ENCODE measurements at places on chromosomes 1 and 21.

GRCh38 chr1:223724376-223724775 lies 12.0 kb downstream of the CAPN2 start:
- H3K36me3 ChIP-seq: peaks cover 57% of the 10 kb centered on the region
- H3K27me3 ChIP-seq: no peaks in the 10 kb centered on the region
- no peak overlapping the region for H3K4me3 ChIP-seq
- H3K4me1 ChIP-seq: peaks cover 73% of the 10 kb centered on the region
- no peak for DNase-seq
- no peak overlapping the region for H3K27ac ChIP-seq

GRCh38 chr1:24961334-24961733 lies 31.3 kb upstream of the RUNX3 start:
- H3K27me3 ChIP-seq: no peaks in the 10 kb centered on the region
- peak overlapping the region; percentile 36 for H3K27ac ChIP-seq
- H3K36me3 ChIP-seq: peaks cover 9% of the 10 kb centered on the region
- DNase-seq: no peak
- peaks cover 88% of the 10 kb centered on the region for H3K4me1 ChIP-seq

GRCh38 chr1:204198348-204199340 lies 2.4 kb upstream of the KISS1 start:
- H3K4me3 ChIP-seq: no peak overlapping the region
- no peak for DNase-seq
- H3K27ac ChIP-seq: no peak overlapping the region

GRCh38 chr1:16727190-16728111 lies 12.9 kb upstream of the RNU1-4 start:
- no peaks in the 10 kb centered on the region for H3K27me3 ChIP-seq
- DNase-seq: peak; percentile 30
- no peaks in the 10 kb centered on the region for H3K36me3 ChIP-seq
- H3K4me1 ChIP-seq: no peaks in the 10 kb centered on the region

DNA sequence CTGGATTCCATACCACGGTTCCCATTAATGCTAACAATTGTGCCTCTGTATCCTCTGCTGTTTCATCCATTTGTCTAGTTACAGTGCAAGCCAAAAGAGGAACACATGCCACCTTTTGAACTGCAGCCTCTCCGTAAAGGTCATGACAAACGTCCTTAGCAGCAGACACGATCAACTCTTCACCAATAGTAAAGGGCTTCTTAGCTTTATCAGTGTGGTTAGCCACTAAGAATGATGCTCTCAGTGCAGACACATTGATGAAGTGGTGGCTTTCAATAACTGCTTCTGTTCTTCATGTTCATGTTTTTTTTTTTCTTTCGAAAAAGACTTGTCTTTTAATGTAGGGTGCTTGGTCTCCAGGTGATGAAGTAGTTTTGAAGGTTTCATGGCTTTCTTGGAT lies 14.3 kb downstream of the XPR1 start:
- H3K27me3 ChIP-seq: no peaks in the 10 kb centered on the region
- no peak overlapping the region for H3K27ac ChIP-seq

GRCh38 chr1:193404236-193404635 lies 217.8 kb upstream of the B3GALT2 start:
- no peaks in the 10 kb centered on the region for H3K36me3 ChIP-seq
- no peak for DNase-seq

DNA sequence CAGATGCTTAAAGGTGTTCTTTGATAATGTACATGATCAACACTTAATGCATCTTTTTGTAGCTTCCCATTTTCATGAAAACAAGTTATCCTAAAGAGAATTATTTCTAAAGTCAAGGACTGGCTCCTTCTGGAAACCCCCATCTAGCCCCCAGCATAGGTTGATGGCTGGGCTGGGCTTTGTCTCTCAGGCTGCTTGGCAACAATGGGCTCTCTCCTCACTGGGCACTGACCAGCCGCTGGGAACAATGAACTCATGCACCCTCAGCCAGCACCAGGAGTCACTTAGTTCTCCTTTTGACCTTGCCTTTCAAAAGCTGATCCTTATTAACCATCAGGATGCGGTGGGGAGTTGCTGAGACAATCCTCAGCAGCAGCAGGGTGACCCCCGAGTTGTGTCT lies 293.0 kb upstream of the PLXNA2 start:
- no peak overlapping the region for H3K4me3 ChIP-seq
- no peaks in the 10 kb centered on the region for H3K36me3 ChIP-seq
- DNase-seq: no peak
- no peak overlapping the region for H3K27ac ChIP-seq

- H3K36me3 ChIP-seq: peaks cover 54% of the 10 kb centered on the region
- peaks cover 10% of the 10 kb centered on the region for H3K4me1 ChIP-seq
- DNase-seq: no peak
- H3K4me3 ChIP-seq: no peak overlapping the region
These were observed 90.5 kb upstream of the JAK1 start for GRCh38 chr1:65056866-65057265.

GRCh38 chr1:154398141-154398540 lies 7.0 kb upstream of the IL6R start:
- H3K27ac ChIP-seq: no peak overlapping the region
- H3K36me3 ChIP-seq: no peaks in the 10 kb centered on the region
- no peaks in the 10 kb centered on the region for H3K27me3 ChIP-seq
- no peak overlapping the region for H3K4me3 ChIP-seq
- peaks cover 28% of the 10 kb centered on the region for H3K4me1 ChIP-seq

DNA sequence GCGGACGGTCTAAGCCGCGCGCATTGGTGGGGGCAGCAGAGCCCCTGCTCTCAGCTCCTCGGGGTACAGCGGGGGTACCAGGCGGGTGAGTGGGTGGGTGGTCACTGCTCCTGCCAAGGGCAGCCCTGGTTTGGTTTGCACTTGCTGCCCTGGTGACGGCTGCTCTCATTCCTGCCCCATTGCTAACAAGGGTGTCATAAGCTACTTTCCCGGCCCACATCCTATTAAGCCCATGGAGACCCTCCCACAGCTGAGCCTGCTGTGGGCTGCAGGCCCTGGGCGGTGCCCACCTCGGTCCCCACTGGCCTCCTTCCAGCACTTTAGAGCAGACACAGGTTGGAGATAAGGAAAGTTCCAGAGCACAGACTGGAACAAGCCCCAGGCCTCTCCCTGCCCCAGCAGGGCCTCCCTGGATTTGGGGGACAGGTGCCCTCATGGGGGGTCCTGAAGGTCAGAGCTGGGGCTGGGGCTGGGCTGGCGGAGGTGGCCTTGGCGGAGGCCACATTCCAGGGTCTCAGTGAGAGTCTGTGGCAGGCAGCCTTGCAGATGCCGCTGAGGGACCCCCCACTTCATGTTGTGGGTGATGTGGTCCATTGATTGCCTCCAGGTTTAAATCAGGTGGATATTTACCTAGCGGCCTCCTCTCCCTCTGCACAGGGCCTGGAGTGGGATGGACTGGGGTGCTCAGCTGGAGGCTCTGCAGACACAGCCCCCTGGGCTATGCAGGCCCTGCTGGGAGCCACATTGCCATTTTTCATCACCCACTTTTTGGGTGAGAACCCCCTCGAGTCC lies 27.0 kb downstream of the COL18A1 start:
- no peak for DNase-seq
- H3K27ac ChIP-seq: no peak overlapping the region
- no peaks in the 10 kb centered on the region for H3K4me1 ChIP-seq
- H3K27me3 ChIP-seq: peaks cover 14% of the 10 kb centered on the region
- H3K36me3 ChIP-seq: no peaks in the 10 kb centered on the region
- H3K4me3 ChIP-seq: no peak overlapping the region

DNA sequence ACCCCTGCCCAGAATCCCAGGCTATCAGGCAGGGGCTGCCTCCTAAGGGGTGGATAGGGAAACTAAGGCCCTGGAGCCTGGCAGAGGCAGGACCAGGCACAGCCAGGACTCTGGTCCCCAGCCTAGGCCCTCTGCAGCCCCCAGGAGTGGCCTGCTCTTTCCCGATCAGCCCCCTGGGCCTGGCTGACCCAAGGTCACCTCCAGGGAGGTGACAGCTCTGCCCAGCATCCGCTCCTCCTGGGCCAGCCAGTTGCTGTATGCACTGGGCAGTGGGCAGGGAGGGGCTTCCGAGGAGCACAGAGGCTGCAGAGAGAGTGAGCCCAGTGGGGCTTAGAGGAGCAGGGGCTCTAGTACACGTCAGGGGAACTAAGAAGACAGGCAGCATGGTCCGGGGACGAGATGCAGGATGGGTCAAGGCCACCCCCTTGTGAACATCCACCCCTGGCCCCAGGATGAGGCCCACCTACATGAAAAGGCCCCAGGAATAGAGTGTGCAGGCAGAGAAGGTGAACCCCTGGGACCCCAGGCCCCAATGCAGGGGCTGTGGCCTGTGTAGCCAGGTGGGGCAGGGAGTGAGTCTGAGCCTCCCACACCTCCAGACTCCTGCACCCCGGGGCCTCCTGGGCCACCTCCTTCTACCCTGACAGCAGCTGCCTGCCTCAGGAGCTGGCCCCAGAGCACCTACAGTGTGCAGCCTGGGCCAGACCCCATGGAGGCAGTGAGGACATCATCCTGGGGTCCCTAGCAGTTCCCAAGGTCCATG lies 32.8 kb downstream of the WNT9A start:
- no peak for DNase-seq
- H3K27me3 ChIP-seq: no peaks in the 10 kb centered on the region
- H3K4me1 ChIP-seq: peaks cover 18% of the 10 kb centered on the region
- no peak overlapping the region for H3K4me3 ChIP-seq
- no peaks in the 10 kb centered on the region for H3K36me3 ChIP-seq

DNA sequence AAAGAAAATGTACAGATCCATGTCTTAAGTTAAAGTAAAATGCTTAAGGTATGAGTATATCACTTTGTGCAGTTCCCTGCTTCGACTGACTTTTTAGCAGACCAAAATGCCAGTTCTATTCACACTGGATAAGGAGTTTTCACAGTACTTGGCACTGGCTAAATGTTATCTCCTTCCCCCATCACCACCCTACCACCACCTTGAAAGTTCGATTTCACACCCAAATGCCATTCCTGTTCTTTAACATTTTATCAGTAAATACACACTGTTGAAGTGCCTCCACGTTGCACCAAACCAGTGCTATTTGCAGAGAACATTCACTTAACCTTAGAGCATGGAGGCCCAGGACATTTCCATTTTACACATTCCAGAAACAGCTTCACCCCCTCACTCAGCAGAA lies 100.0 kb downstream of the URB2 start:
- H3K27ac ChIP-seq: no peak overlapping the region
- peaks cover 3% of the 10 kb centered on the region for H3K27me3 ChIP-seq
- no peak overlapping the region for H3K4me3 ChIP-seq

GRCh38 chr1:78892260-78892840 lies 114.2 kb downstream of the ADGRL4 start:
- H3K4me1 ChIP-seq: no peaks in the 10 kb centered on the region
- no peak overlapping the region for H3K4me3 ChIP-seq
- no peaks in the 10 kb centered on the region for H3K36me3 ChIP-seq
- no peaks in the 10 kb centered on the region for H3K27me3 ChIP-seq

DNA sequence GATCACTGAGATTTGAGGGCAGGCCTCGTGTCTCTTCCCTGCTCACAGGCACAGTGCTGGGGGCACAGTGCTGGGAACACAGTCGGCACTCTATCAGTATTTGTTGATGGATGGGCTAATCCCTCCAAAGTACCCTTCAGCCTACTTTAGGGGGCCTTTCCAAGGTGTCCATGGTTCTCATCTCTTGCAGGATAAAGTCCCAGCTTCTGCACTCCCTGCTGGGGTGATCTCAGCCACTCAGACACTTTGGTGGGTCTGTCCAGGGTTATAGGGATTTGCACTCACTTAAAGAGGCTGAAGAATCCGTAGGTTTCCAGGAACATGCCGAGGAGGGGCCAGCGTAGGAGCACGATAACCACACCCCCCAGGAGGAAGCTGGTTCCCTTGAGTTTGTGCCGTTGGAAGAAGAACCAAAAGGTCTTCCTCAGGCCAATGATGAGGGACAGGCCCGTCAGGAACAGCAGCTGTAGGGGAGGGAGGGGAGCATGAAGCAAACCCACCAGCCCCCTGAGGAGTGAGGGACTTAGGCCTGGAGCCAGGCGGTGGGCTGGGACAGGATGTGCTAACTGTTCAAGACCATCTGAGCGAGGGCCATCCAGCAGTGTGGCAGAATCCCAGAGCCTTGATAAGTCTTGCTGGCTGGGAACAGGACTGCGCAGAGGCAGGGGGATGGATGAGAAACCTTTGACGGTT lies 5.2 kb upstream of the KISS1 start:
- no peak overlapping the region for H3K4me3 ChIP-seq
- H3K4me1 ChIP-seq: peaks cover 23% of the 10 kb centered on the region
- no peaks in the 10 kb centered on the region for H3K36me3 ChIP-seq
- DNase-seq: no peak
- no peak overlapping the region for H3K27ac ChIP-seq
- no peaks in the 10 kb centered on the region for H3K27me3 ChIP-seq

- peak; percentile 52 for DNase-seq
- H3K36me3 ChIP-seq: no peaks in the 10 kb centered on the region
These were observed 52.8 kb downstream of the ARID4B start for GRCh38 chr1:235275223-235275622.

- H3K4me1 ChIP-seq: no peaks in the 10 kb centered on the region
- no peak for DNase-seq
- no peaks in the 10 kb centered on the region for H3K36me3 ChIP-seq
These were observed 981.7 kb upstream of the NCAM2 start for GRCh38 chr21:20016435-20017005.

- no peaks in the 10 kb centered on the region for H3K27me3 ChIP-seq
- H3K27ac ChIP-seq: peak overlapping the region; percentile 89
These were observed 77.6 kb downstream of the XCL2 start for GRCh38 chr1:168466092-168466713.

GRCh38 chr21:33945652-33946270 lies 30.2 kb upstream of the ATP5PO start:
- H3K4me1 ChIP-seq: peaks cover 39% of the 10 kb centered on the region
- H3K36me3 ChIP-seq: peaks cover 8% of the 10 kb centered on the region

DNA sequence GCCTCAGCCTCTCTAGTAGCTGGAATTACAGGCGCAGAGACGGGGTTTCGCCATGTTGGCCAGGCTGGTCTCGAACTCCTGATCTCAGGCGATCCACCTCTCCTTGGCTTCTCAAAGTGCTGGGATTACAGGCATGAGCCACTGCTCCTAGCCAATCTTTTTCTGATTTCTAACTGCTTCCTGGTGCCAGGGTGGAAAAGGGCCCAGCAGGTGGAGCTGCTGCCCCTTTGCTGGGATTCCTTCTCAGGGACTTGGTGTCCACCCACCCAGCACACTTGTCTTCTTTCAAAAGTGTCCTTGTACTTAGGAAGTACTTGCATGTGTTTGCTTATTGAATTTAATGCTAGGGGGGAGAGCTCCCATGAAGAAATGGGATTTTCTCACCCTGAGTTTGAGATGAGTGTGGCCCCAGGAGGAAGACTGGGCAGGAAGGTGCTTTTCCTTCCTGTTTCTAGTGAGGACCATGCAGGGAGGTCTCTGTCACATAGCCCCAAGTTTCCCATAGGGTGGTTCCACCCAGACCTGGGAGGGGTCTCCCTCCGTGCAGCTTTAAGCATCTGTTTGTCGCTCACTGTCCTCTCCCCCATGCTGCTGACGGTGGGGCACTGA lies 14.2 kb downstream of the UTP11 start:
- DNase-seq: no peak
- H3K36me3 ChIP-seq: peaks cover 10% of the 10 kb centered on the region
- no peak overlapping the region for H3K4me3 ChIP-seq
- peaks cover 36% of the 10 kb centered on the region for H3K4me1 ChIP-seq

GRCh38 chr21:25963181-25963580 lies 207.4 kb downstream of the APP start:
- H3K36me3 ChIP-seq: no peaks in the 10 kb centered on the region
- no peak overlapping the region for H3K27ac ChIP-seq
- H3K4me3 ChIP-seq: no peak overlapping the region
- H3K4me1 ChIP-seq: peaks cover 11% of the 10 kb centered on the region
